ENCODE measurements at places on chromosomes 3 and 15.

GRCh38 chr3:133756716-133757694 is 10.8 kb downstream of the TF start:
- DNase-seq = no peak

GRCh38 chr15:69561071-69561784 is 108.6 kb downstream of the RPLP1 start:
- no peak for DNase-seq

GRCh38 chr15:64149424-64149823 is 2.1 kb upstream of the SNX22 start:
- no peak for DNase-seq

DNA sequence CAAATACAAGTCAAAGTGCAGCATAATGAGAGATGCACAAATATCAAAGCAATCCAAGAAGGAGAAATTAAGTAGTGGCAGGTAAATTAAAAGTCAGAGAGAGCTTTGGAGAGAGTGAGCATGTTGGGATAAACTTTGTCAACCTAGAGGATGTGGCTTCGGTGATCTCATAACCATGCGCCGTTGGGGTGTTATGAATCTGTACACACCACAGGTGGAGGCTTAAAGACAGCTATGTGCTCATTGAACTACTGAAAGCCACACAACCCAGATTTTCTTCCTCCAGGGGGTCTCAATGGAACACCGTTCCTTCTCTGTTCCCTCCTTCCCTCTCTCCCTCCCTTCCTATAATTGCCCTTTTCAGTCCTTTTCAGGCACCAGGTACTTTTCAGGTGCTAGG is 52.0 kb downstream of the SUCNR1 start:
- DNase-seq = no peak

- DNase-seq = no peak
These were observed 16.4 kb upstream of the PRR20G start for GRCh38 chr3:127304121-127304744.

DNA sequence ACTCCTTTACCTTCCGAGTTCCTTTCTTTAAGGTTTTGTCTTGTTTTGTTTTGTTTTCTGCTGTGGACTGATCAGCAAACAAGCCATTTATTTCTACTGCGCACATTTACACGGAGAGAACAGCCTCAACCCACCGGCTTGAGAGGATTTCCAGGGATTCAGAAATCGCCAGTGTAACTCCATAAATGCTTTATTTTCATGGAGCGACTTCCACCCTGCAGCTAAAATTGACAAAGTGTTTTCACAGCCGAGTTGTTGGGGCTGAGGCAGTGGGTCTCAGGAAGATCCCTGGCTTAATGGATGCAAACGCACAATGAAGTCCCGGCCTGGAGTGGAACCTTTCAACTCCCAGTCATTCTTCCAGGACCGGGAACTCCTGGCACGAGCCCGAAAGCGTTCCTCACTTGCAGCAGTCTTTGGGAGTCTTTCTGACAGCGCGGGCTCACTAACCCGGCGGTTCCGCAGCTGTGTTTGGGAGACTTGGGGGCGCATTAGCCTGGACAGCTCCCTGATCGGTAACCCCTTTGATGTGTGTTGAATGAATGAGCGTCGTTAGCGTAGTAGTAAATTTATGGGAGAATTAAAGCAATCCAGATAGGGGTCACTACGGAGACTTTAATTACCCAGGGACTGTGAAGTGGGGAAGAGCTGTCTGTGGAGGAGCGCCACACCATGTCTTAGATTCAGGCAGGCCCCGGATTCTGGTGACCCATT is 785 bp upstream of the MYRIP start:
- DNase-seq = peak; percentile 52

DNA sequence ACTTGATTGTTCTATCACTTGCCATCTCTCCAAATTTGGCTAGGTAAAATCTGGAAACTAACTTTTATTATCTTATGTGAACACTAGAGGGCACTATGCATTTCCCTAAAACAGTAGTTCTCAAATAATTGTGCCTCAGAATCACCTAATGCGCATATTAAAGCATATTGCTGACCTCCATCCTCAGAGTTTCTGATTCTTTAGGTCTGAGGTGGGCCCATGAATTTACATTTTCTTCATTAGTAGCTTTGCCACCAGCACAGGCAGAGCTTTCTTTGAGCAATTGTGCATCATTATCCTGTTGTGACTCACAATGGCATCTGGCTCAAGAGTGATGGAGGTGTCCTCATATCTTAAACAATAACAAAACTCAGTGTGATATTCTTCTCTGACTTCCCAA is 17.5 kb upstream of the BCHE start:
- DNase-seq = no peak

DNA sequence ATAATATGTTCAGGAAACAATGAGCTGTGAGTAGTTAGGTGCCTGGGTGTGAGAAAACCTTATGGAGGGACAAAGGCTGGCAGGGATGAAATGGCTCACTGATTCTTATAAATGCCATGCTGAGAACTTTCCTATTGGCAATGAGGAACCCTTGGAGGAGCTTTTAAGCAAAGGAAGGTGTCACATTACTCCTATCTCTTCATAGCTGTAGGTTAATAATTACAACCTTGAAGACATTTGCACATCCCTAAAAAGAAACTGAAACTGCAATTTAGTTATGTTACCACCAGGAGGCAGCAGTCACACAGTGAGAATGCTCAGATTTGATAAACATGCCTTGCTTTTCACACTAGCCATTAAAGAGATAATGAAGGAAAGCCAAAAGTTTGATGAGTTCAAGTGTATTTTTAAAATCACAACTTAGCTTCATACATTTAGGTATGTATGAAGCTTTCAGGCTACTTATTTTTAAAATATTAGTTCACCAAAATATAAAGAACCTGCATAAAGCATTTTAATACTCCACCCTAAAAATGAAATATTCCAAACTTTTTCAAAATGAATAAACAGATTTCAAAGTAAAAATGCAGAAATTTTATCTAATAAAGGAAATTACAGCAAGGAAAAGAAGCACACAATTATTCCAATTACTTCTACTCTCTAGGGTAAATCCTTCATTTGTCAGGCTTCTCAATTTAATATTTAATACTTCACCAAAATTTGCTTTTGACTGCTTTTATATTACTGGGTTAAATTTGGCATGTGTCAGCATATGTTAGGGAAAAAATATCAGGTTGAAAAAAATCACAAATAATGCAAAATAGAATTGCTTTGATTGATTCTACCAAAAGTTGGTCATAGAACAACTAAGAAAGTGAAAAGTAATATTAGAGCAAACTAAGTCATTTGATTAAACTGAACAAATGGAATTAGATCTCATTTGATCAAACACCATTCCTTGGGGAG is 136.9 kb upstream of the SLC2A2 start:
- no peak for DNase-seq

- no peak for DNase-seq
These were observed 183.6 kb downstream of the SHOX2 start for GRCh38 chr3:157922614-157923013.

DNA sequence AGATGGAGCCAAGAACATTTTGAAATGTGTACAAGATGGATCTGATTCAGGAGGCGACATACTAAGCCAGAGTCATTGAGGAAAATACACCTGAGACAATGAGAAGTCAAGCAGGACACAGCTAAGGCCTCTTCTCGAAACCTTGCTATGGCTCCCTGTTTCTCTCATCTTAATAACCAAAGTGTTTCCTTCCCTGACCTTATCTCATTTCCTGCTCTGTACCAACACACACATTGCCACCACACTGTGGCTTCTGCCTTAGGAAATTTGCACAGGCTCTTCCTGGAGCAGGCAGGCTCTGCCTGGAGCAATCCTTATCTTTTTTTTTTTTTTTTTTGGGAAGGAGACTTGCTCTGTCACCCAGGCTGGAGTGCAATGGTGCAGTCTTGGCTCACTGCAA is 36.6 kb downstream of the OXSM start:
- DNase-seq = no peak

DNA sequence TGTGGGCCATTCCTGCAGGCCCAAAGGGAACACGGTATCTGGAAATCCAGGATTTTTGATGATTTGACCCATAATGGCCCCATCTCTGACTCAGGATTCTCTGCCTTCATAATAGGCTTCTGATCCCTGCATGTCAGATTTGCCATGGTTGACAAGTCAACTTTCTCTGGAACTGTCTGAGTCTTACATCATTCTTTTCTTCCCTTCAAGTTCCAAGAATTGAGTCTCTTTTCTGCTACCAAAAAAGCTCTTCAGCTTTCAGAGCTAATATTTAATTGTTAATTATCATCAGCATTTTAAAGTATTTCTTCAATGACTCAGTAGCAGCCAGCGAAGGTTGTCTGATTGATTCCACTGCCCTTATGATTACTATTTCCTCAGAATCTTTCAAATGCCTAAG is 244.4 kb upstream of the COL8A1 start:
- DNase-seq = no peak

DNA sequence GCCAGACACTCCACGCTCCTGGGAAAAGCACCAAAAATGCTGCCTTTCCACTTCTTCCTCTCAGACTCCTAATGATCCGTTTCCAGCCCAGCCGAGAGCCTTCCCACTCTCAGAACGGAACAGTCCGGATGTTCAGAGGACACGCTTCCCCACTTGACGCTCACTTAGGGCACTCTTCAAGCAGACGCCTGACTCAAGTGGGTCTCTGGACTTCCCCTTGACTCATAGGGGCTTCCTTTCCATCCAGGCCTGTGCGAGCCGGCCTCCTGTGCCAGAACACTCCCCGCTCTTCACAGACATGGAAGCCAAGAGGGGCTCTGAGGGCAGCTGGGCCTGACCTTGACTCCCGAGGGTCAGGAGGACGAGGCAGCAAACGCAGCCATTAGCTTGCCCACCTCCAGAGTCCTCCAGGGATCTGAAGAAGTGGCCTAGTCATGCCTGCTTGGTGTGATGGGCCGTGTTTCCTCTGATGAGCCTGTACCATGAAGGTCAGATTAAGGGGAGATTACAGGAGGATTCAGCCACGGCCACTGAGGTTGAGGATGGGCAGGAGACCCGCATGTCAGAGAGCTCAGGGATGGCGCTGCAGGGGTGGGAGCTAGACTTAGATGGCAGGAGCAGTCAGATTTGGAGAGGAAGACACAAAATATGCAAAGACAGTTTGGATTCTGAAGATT is 114.7 kb upstream of the TLE3 start:
- no peak for DNase-seq

- DNase-seq = no peak
These were observed 71.9 kb downstream of the CADPS start for GRCh38 chr3:62803276-62803675.

DNA sequence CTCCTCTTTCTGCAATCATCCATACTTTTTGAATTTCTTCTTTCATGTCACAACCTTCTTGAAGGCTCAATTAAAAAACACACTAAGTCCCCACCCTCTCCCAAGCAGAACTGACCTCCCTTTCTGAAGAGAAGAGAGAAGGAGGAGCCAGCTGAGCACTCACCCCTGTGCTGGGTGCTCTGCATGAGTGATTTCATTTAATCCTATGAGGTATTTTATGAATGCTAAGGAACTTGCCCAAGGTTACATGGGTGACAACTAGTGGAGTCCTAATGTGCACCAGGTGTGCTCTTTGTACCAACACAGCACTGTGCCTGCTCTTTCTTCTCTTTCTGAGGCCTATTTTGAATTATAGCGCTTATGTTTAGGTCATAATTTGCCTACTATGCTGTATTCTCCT is 135.6 kb downstream of the DUT start:
- DNase-seq = no peak

DNA sequence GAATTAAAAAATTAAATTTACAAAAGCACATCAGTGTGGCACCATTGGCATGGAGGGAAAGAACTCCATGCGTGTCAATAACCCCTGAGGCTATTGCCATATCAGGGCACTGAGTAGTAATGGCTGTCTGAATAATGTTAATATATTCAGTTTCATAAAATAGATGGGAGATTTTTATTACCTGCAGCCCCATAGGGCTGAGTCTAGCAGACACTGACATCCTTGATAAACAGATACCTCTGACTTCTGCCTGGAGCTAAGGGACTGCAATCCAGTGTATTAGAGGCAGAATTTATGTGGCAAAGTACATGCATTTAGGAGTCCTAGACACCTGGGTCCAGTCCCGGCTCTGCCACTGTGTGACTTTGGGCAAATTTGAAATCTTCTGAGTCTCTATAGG is 38.8 kb upstream of the SV2B start:
- DNase-seq = no peak

DNA sequence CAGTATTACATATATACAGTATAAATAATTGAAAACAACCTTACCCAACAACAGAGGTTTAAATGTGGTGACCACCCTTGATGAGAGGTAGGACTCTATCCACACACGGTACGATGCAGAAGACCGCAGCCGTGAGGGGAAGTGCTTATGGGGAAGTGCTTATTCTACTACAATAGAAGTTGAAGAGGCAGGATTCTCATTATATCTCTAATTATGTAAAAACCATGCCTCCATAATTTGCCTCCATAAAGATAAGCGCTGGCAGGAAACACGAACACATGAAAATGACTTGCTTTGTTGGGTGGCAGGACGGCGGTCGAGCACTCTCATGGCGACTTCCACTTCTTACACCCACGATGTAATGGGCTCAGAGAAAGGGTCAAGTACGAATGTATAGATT is 7.2 kb upstream of the MUC13 start:
- no peak for DNase-seq

DNA sequence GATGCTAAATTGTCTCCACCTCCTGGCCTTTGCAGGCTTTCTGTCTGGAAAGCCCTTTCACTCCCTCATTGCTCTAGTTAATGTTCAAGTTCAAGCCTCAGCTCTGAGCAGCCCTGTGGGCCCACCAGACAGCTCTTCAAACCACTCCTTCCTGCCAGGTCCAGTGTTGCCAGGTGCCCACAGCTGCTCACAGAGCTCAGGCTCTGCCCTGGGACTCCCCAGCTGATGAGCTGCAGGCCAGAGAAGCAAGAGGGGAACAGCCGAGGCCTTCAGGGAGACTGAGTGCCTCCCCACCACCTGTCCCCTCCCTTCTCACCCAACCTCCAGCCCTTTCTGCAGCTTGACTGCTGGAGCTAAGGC is 1.3 kb upstream of the ZBTB47 start:
- DNase-seq = no peak

DNA sequence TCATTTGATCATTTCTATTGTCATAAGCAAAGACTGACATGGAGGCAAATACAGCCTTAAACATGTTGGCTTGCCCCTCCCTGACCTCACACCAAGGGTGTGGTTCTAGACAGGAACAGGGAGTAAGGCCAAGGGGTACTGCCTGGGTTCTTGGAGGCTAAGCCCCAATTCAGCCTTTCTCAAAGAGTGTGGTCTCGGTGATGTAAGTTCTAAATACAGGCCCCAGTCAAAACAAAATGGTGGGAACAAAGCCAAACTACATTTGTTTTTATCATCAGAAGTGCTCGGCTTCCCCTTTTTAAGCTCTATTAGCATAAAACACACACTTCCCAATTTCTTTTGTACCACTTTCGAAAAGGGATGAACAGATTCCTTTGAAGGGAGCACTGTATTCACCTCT is 129.5 kb downstream of the ATP8B4 start:
- DNase-seq = no peak

- no peak for DNase-seq
These were observed 8.5 kb downstream of the SEMA4B start for GRCh38 chr15:90209591-90209990.

GRCh38 chr3:172629470-172629869 is 81.4 kb downstream of the NCEH1 start:
- no peak for DNase-seq

GRCh38 chr3:66898155-66898554 is 100.0 kb upstream of the KBTBD8 start:
- DNase-seq = no peak

Measured in head of caudate nucleus (tissue), 42 donors.